Lung (tissue), 17 donors: ENCODE measurements at places on chromosomes 7 and 10. TPM values are rescaled to one million over a fixed set of nuclear protein-coding genes. Genes with fewer than 3 reads are reported as not detected.

HPSE2 gene
- polyA plus RNA-seq: 0.32 TPM

UTF1 gene
- polyA plus RNA-seq: not detected

CHST3 gene
- polyA plus RNA-seq: 5.2 TPM

AUTS2 gene
- polyA plus RNA-seq: 15.4 TPM

BICC1 gene
- 2.3 TPM for polyA plus RNA-seq

ANXA8L1 gene
- 23.9 TPM for polyA plus RNA-seq

MTG1 gene
- 44.4 TPM for polyA plus RNA-seq

THAP5 gene
- 10.4 TPM for polyA plus RNA-seq

EBF3 gene
- 0.08 TPM for polyA plus RNA-seq

PDE1C gene
- 2.0 TPM for polyA plus RNA-seq

VSTM4 gene
- 3.4 TPM for polyA plus RNA-seq

NUTM2A gene
- polyA plus RNA-seq: 5.3 TPM

CTAGE15 gene
- 0.11 TPM for polyA plus RNA-seq

FFAR4 gene
- polyA plus RNA-seq: 0.29 TPM

GPR15LG gene
- not detected for polyA plus RNA-seq

FGL2 gene
- 3.3 TPM for polyA plus RNA-seq

UCMA gene
- polyA plus RNA-seq: not detected

C10orf53 gene
- polyA plus RNA-seq: not detected

ITIH5 gene
- polyA plus RNA-seq: 0.88 TPM

DRGX gene
- polyA plus RNA-seq: 0.10 TPM

CCAR1 gene
- 18.6 TPM for polyA plus RNA-seq

PBLD gene
- polyA plus RNA-seq: 1.2 TPM

TFEC gene
- 17.1 TPM for polyA plus RNA-seq

MRPL43 gene
- 94.6 TPM for polyA plus RNA-seq

TAS2R4 gene
- 0.06 TPM for polyA plus RNA-seq

ST8SIA6 gene
- polyA plus RNA-seq: 0.43 TPM

C10orf105 gene
- polyA plus RNA-seq: 0.20 TPM

ZNF804B gene
- polyA plus RNA-seq: not detected

MSS51 gene
- 3.0 TPM for polyA plus RNA-seq

NCF1 gene
- polyA plus RNA-seq: 91.9 TPM

SLC26A5 gene
- polyA plus RNA-seq: 0.41 TPM

SFTPD gene
- 635 TPM for polyA plus RNA-seq

NPC1L1 gene
- 0.02 TPM for polyA plus RNA-seq

OR2A12 gene
- not detected for polyA plus RNA-seq

WASHC2A gene
- 33.9 TPM for polyA plus RNA-seq

DENND10 gene
- 30.2 TPM for polyA plus RNA-seq

ZNF488 gene
- 0.15 TPM for polyA plus RNA-seq

EGFR gene
- 13.3 TPM for polyA plus RNA-seq

CALML3 gene
- polyA plus RNA-seq: 0.04 TPM

FKBP6 gene
- polyA plus RNA-seq: not detected

PFKP gene
- polyA plus RNA-seq: 45.6 TPM

CDNF gene
- polyA plus RNA-seq: 1.7 TPM
